GOT3 (cell line): ENCODE measurements at places on chromosomes 5 and 9.

DNA sequence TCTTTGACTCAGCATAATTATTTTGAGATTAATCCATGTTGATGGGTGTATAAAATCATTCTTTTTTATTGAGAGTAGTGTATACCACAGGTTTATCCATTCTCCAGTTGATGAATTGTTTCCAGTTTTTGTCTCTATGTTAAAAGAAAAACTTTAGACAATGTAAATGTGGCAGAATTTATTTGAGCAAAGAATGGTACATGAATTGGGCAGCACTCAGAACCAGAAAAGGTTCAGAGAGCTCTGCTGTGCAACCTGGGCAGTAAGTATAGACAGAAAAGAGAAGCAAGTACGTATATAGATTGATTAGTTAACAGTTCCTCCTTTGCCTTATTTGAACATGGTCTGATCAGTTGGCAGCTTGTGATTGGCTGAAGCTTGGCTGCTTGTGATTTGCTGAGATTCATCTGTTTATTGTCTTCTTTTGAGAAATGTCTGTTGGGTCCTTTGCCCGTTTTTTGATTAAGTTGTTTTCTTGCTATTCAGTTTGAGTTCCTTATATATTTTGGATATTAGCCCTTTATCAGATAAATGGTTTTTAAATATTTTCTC, 41.4 kb downstream of the CDC42SE2 start:
- DNase-seq: no peak

GRCh38 chr9:121780177-121781040, 129.0 kb downstream of the DAB2IP start:
- DNase-seq: no peak

DNA sequence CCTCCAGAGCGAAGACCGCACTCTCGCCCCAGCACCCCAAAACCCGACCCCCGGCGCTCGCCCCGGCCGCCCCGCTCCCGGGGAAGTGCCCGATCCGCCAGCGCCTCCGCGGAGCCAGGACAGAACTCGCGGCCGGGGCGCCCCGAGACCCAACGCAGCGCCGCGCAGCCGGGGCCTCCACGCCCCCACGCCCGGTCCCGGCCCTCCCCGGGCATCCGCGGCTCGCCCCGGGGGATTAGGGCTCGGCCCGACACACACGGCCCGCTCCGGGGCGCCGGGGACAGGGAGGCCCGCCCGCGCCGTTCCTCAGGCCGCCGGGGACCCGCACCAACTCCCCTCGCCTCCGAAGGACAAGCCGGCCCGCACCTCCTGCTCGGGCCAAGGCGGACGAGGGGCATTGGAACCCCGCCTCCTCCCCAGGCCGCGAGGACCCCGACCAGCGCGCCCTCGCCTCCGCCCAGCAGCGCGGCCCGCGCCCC, 544 bp downstream of the FNBP1 start:
- no peak for DNase-seq

GRCh38 chr9:128068386-128069205, 564 bp downstream of the SLC25A25 start:
- DNase-seq: no peak

- no peak for DNase-seq
Measured at GRCh38 chr9:33908749-33909148, 91.8 kb downstream of the UBE2R2 start.

DNA sequence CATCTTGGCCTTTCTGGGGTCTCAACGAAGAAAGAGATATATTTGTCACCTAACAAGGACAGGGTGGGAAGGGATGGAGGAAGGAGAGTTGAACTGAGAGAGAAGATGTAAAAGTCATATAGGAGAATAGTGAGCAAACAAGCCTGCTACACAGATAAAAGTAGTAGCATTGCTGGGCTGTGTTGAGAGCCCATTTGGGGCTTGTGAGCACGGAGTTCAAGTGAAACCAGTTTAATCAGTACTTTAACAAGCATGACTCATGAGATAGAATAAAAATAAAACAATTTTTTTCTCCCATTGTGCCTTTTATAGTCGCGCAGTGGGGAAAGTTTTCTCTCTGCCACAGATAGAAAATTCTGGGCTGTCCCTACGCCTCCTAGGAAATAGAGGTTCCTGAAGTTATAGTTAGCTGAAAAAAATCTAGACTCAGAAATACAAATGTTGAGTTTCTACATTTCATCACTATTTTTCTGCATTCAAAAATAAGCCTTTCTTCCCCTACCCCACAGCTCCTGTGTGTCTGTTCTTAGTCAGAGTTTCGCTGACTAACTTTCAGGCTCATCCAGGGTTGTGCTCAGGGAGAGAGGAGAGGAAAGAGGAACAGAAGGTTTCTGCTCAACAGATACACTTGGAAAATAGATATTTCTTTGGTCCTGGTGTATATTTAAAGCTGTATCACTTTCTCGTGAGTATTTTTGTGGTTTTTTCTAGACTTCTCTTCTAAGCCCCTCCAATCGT, 395.8 kb upstream of the ADAMTSL1 start:
- no peak for DNase-seq

DNA sequence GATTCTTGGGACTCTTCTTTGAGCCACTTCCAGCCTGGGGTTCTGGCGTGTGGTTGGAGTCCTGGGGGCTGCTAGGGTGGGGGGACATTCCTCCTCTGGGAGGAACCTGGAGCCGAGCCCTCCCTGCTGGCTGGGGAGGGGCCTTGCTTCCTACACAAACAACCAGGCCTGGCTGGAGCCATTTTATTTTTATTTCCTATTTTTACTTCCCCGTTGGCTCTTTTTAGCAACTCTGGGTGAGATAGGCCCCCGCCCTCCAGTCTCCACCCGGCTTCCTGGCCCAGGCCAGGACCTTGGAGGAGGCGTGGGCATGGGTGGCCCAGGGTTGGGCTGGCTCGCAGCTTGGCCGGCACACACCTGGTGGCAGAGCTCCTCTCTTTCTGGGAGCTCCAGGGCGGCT, 15.1 kb downstream of the RXRA start:
- no peak for DNase-seq

- no peak for DNase-seq
Measured at GRCh38 chr5:72991394-72991793, 35.6 kb downstream of the FCHO2 start.

GRCh38 chr5:90563108-90563507, 4.5 kb downstream of the ADGRV1 start:
- DNase-seq: no peak

GRCh38 chr5:60507687-60508086, 192.3 kb downstream of the DEPDC1B start:
- DNase-seq: no peak

DNA sequence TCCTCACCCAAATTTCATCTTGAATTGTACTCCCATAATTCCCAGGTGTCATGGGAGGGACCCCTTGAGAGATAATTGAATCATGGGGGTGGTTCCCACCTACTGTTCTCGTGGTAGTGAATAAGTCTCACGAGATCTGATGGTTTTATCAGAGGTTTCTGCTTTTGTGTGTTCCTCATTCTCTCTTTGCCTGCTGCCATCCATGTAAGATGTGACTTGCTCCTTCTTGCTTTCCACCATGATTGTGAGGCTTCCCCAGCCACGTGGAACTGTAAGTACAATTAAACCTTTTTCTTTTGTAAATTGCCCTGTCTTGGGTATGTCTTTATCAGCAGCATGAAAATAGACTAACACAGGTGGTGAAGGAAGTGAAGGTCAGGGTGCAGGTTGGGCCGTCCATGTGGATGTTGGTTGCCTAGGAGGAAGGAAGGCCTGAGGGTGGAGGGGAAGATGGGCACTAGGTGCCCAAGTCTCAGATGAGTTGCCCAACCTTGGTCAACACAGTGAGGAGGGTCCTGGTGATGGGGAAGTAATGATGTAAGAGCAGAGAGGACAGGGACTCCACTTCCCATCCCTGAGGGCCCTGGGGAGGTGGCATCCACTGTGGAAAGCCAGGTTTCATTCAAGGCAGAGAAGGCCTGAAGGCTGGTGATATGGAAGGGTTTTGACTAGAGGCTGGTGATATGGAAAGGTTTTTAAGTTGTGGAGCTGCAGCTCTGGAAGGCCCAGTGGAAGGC, 92.6 kb downstream of the HSPA4 start:
- DNase-seq: no peak

GRCh38 chr9:130806327-130806716, 28.7 kb upstream of the ABL1 start:
- no peak for DNase-seq

GRCh38 chr5:143074414-143074996, 304.3 kb downstream of the ARHGAP26 start:
- no peak for DNase-seq
